Suprapubic skin (tissue), 4 donors: ENCODE measurements at places on chromosomes 11 and 22.

DNA sequence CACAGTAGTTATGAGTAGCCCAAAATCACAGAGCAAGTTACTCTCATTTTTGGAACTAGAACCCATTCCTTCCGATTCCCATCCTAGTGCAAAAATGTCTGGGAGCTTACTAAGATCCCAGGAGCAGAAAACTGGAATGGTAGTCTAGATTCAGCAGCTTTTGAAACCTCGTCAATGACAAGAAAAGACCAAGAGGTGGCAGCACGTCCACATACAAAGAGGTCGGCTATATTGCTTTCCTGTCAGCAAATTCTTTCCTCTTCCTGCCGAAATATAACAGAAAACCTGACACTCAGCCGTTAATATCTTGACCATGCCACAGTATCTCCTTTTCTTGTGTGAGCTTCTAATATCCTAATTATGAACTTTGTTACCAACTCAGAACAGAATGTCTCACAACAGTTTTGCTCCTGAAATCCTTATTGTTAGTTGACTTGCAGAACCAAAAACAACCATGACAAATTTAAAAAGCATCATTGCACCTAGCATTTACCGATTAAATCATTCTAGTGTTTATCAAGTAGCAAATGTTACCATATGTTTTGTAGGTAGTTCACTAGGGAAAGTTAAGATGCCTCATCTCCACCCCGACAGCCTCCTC is 92.8 kb upstream of the OR9G4 start:
- DNase-seq: no peak

DNA sequence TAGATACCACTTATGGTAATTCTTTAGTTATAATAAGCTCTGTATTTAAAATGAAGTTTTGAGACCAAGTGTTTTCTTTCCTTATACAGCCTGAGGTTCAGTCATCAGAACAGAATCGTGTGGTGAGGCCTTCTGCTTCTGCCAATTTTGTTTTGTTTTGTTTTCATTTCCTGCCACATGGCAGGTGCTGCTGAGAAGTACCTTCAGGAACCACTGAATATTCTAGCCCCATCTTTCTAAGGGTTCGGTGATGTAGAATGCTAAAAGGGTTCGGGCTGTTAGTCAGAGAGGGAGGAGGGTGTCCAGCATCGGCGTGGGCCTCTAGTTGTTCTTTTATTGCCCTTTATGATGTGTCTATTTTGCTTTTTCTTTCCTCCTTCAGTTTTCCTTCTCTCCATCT is 25.8 kb downstream of the TNRC6B start:
- no peak for DNase-seq

DNA sequence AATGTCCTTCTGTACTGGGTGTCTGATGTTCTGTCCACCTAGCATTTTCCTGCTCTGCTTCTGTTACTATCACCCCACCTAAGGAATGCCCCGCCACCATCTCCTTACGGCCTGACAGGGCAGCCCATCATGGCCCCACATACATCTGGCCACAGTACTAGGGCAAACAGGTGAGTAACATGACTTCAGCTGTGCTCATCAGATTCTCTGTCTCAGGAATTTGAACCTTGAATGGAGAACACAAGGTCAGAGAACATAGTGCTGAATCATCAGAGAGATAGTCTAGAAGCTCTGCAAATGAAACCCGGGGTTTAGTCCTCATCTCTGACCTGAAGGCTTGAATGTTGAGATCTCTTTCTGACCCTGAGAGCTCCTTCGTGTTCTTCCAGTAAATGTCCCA is 32.4 kb downstream of the ZC3H12C start:
- DNase-seq: no peak

DNA sequence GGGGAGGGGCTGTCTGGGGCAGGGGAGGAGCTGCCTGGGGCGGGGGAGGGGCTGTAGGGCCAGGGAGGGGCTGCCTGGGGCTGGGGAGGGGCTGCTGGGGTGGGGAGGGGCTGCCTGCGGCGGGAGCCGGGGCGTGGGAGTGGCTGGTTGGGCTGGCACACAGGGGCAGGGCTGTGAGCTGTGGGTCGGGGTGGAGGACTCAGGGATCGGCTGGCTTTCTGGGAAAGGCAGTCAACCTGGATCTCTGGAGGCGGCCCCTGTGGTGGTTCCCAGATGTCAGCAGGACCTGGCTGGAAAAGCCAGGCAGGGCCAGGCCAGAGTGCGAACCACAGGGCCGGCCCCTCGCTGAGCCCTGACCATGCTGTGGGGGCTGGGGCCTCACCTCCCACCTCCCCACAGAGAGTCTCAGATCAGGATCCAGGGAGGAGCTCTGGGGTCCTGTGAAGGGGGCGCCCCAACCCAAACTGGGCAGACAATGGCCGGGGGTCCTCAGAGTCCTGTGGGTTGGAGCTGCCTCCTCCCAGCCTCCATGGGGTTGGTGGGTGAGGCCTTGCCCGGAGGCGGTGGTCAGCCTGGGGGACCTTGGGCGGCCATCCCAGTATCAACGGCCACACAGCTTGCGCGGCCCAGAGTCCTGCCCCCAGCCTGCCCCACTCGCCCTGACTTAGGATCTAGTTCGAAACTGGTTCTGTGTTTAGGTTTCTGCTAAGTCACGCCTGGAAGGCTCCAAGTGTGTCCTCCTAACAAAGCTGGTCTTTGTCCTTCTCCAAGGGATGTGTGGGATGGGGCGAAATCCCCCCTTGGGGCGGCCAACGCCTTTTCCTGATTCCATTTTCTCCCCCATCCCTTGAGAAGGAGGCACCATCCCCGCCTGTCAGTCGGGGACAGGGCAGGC is 1.9 kb downstream of the MUC5B start:
- peak; percentile 59 for DNase-seq

DNA sequence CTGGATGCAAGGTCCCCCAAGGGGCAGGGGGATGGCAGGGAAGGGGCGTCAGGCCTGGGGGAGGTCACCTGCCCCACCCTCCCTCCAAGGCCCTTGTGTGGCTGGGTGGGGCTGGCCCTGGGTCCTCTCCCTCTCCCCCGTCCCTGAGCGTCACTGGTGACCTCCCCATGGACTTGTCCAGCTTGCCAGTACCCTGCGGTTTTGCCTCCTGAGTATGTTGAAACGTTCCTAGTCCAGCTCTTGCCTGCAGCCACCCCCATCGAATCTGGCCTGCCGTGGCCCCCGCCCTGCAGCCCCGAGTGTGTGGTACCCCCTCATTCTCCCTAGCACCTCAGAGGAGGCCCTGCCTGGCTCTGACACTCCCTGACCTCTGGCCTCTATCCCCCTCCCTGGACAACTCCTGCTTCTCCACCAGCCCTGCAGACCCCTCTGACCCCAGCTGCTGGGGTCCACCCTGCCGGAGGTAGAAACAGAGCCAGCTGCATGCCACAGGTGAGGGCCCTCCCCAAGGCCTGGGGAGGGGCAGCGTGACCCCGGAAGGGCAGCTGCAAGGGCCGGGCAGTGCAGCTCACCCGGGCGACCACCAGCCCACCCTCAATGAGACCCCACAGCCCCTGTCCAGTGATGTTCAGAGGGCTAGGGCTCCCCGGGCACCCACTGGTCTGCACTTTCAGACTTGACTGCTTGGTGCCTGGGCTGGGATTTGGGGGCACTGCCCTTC is 4.1 kb upstream of the MUC6 start:
- DNase-seq: no peak

GRCh38 chr22:18985780-18986179 is 49.7 kb upstream of the PRODH start:
- DNase-seq: no peak

GRCh38 chr11:68189082-68189481 is 24.0 kb downstream of the KMT5B start:
- no peak for DNase-seq

DNA sequence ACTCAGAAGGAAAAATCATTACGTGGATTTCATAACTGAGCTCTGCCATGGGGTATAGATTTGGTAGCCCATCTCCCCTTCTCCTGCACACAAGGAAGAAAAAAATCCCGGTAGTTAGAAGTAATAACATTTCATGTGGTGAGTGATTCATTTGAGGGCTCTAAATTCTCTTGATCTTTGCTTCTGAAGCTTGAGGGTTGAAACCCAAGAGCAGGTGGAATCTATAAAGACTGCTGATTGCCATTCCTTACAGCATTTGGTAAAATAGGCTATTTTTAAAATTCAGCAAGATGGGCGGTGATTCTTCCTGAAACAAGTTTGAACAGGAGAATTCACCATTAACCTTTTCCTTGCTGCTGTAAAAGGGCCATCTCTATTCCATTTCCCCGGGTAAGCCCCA is 266.1 kb downstream of the CADM1 start:
- DNase-seq: no peak

DNA sequence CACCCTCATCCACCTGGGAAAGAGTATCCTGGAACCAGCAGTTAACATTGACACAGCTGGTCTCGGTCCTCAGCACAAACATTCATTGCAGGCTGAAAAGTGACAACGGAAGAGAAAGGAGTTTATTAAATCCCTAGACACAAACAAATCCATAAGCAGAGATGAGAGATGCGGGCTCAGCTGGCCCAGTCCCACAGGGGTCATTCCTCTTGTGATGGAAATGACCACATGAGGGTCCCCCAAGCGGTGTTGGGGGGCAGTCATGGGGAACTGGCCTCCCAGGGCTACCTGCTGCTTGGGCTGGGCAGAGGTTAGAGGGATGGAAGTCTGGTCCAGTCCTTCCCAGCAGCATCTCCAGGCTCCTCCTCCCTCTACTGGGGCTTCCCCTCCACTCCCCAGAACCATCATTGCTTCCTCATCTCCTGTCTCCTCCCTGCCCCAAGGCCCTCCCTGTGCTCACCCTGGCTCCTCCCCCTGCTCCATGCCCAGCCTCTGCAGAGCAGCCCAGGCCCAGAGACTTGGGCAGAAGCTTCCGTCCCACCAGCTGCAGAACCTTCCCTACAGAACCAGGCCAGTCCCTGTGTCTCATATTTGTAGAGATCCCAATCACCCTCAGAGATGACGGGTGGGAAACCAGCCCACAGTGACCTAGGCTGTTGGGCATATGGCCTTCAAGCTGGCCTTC is 5.4 kb upstream of the IGLL5 start:
- no peak for DNase-seq

DNA sequence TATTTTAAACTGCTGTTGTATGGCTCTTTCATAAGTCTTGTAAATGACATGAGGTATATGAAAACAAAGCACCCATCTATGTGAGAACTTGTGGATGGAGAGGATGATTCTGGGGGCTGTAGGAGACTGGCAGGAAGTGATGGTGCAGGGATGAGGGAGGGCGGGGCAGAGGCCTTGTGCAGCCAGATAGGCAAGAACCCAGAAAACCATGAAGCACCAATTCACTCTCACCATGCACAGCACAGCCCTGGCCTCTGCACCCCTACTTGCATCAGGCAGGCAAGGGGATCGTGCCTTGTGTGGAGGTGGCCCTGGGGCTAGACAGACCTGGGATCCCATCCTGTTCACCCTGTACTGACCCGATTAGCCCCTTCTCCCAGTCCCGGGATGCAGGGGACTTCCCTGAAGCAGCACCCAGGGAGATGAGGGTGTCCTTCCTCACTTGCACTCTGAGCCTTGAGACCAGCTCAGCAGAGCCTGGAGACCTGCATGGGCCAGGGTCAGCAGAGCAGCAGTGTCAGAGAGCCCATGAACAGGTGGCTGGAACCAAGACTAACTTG is 85.5 kb downstream of the MORC2 start:
- DNase-seq: no peak

- DNase-seq: no peak
These were observed 1.2 kb upstream of the CERK start for GRCh38 chr22:46739094-46739870.

DNA sequence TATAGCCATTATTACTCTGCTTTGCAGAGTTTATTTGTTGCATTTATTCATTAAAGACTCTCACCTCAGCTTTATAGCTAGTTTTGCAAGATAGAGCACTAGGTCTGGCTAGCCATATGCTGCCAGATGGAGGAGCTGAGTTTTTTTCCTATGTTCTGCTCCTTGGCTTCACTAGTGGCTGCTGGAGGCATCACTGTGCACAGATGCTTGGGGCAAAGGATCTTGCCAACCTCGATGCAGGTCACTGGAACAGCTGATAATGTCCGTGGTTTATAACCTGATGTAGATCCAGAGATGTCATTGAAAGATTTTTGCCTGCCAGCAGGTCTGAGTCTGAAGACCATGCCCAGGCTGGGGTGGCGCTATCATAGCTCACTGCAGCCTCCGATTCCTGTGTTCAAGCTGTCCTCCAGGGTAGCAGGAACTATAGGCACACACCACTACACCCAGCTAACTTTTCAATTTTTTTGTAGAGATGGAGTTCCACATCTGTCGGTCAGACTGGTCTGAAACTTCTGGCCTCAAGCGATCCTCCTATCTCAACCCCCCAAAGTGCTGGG is 63.2 kb downstream of the PACS1 start:
- DNase-seq: no peak

DNA sequence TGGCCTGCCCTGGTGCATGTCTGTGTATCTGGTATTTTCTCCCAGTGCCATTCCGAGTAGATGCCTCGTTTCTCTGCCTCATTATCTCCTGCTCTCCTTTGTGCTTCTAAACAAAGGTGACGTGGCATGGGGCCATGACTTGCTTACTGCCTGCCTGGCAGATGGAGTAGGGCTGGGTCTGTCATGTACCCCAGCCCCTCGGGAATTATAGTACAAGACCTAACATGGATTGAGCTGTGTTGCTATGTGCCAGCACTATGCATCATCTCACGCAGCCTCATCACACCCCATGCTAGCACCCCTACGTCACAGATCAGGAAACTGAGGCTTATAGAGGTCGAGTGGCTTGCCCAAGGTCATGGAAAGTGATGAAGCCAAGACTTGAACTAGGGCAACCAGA is 88.1 kb downstream of the GALNT18 start:
- no peak for DNase-seq

DNA sequence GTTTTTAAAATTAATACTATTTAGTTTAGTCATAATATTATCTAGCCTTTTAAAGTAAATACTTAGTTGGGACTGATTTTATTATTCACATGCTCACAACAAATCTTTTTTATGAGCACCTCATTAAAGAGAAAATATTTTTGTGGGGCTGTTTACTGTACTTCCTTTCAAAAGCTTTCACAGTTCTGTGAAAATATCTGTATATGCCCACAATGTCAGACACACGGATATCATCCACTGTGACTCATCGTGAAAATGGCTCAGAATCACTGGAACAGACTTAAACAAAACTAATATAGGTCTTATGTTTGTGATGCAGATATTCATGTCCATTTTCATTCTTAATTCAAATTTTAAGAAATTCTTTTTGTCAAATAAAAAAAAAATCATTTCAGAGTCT is 305.2 kb downstream of the RAB38 start:
- no peak for DNase-seq

DNA sequence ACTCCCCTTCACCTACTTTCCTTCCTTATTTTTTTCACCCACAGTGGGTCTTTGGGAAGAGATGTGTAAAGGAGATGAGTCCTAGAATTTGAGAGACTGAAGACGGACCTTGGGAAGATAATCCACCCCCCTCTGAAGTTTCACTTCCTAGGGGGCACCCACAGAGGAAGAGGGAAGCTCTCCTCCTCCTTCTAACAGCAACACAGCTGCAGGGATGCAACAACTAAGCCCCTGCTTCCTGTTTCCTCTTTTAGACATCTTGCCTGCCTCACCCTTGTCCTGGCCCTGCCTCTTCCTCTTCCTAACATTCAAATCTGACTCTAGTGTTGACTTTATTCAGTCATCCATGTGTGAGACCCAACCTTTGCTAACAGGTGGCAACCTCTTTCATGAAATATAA is 424.6 kb downstream of the BUD13 start:
- DNase-seq: no peak
